Hepatic stellate cell (primary cell): ENCODE measurements at places on chromosomes 13 and 19.

DNA sequence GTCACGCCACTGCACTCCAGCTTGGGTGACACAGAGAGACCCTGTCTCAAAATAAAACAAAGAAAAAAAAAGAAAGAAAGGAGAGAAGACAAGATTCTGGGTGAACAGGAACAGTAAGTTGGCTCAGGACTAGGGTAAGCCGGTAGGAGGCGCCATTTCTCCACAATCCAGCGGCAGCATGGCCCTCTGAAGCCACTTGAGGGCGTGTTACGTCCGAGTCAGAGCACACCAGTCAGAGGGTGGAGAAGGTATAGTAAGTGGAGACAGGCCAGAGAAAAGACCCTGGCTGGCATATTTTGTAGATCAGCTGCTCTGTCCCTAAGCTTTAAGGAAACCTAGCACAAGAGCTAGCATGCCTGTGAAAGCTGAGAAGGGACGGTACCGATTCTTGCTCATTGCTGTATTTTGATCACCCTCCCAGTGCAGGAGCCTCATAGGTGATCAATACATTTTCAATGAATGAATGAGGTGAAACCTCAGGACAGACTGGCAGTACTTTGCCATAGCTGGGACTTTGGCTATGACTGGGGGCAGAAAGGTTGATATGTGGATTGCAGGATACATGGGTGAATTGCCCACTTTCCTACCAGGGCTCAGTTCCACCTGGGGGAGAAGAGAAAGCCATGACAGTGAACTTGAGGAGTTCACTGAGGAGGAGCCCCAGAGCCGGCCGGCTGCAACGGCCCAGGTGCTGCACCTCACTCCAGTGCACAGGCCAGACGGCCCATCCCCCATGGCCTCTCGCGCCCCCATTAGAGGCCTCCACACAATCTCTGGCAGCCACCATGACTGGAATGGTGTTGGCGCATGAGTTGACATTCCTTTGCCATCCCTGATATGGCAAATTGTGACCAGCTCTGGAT, 23.5 kb downstream of the POU2F2 start:
- peak; percentile 85 for DNase-seq

DNA sequence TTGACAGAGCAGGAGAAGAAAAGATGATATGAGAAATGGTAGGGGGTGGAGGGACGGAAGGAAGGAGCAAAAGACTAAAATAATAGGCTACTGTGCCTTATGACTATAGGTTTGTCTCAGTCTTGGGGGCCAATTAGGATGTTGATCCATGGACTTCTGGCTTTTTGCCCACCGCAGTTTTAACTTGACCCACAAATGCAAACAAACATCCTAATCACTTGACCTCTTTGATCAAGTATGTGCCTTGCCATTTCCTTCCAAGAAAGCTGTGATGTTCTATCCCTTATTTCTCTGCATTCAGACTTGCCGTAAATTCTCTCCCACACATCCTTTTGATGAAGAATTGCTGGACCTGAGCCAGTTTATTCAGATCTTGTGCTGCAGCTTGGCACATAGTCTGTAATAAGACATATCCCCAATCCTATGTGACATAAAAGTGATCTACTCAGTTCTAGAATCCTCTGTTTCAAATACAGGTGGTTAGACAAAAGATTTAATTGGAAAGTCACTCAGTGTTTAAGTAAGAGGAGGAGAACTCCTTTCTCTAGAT, 62.8 kb downstream of the TPT1 start:
- no peak for DNase-seq

DNA sequence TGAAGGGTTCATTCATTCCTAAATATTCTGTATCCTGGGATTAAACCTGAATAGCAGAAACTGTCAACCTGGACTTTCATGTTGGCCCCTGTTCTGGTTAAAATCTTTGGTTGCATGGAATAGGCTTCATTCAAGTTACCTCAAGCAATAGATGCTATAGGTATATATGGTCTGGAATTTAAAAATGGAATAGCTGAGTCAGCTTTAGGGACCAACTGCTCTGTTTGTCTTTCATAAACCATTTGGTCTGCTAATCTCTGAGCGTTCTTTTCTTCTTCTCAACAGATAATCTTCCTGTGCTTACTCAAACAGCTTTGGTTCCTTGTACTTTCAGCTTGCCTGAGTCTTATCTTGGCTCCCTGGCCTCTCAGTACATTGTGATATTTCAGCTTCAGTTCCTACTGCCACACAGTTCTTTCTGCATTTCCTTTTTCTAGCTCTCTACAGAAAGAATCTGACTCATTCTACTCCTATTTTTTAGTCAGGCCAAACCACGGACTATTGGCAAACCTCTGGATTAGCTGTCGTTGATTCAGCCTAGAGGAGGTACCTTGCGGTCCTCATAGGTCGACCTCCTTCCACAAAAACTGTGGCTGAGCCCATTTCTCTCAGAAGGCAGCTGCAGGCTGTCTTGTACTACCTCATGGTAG, 35.9 kb upstream of the MAB21L1 start:
- peak; percentile 29 for DNase-seq

GRCh38 chr19:19533841-19534240, 4.2 kb upstream of the CILP2 start:
- DNase-seq: no peak

DNA sequence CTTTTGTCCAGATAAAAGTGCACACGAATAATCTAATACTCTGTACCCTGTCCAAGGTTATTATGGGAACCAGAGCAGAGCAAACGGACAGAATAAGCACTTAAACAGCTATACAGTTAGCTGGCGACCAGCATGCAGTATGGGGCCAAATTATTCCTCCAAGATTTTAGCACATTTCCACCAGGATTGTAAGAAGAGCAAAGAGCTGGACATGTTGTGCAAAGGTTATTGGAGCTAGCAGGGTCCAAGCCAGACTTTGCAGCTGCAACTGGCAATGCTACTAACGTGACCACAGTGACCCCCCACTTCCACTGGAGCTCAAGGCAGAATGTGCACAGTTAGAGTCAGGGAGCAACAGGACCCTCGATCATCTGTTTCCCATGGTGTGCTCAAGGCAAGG, 89.9 kb downstream of the COL4A1 start:
- DNase-seq: no peak

DNA sequence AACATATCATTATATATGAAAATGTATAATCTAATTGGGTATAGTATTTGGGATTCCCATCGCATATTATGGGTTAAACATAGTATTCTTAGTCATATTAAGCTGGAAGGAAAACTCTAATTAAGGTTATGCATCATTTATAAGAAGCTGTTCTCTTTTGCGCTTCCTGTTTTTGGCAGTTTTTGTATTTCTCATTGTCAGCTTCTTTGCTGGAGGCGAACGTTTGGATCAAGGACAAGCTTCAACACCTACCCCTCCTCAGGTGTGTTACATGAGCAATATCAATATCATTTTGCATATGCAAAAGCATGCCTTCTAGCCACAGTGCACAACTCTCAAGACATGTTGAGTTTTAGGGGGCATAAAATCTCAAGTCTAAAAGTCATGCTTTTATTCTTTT, 439.8 kb downstream of the TDRD3 start:
- no peak for DNase-seq

DNA sequence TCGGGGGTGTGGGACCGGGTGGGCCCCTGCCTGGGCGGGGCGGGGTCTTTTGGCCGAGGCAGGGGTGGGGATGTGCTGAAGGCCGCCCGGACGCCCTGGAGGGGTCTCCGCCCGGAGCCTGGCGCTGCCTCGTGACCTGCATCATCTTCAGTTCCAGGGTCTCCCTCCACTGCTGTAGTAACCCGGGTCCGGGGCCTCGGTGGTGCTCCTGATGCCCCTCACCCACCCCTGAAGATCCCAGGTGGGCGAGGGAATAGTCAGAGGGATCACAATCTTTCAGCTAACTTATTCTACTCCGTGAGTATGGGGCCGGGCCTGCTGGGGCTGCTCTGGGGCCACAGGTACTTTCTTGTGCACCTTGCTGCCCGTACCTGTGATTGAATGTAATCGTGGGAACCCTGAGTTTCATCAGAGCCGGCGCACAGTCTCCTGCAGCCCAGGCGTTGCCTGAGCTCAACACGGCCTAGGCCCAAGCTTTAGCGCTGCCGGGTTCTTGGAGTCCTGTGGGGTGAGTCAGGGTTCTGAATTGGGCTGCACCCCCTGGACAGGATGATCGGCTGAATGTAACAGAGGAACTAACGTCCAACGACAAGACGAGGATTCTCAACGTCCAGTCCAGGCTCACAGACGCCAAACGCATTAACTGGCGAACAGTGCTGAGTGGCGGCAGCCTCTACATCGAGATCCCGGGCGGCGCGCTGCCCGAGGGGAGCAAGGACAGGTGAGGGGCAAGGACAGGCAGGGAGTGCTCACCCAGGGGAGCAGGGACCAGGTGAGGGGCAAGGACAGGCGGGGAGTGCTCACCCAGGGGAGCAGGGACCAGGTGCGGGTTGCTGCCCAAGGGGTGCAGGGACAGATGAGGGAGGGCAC, 10.5 kb downstream of the PEAK3 start:
- DNase-seq: peak; percentile 91

- no peak for DNase-seq
These were observed 174.6 kb upstream of the LSM14A start for GRCh38 chr19:33997690-33998089.

- DNase-seq: no peak
These were observed 353.5 kb downstream of the DACH1 start for GRCh38 chr13:71513411-71514033.

- no peak for DNase-seq
These were observed 113.6 kb downstream of the RNF17 start for GRCh38 chr13:24877531-24877930.

DNA sequence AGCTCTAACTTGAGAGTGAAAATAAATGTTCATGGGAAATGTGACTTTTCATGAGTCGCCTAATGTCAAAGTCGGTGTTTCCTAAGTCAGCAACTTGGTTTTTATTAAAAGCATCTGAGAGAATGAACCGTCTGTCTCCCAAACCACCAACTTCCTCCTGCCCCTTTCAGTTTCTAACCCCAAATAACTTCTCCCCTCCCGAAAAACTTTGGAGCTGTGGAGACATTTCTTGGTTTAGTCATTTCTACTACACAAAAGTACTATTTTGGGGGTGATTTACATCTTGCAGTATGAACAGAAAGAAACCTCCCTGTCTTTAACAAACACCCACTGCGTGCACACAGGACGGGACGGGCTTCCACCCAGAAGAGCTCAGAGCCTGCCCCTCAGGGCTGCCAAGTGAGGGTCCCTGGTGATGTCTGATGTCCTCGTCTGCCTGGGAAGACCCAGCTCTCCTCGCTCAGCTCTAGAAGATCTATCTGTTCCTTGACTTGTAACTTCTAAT, 65.0 kb downstream of the RASA3 start:
- peak; percentile 52 for DNase-seq

DNA sequence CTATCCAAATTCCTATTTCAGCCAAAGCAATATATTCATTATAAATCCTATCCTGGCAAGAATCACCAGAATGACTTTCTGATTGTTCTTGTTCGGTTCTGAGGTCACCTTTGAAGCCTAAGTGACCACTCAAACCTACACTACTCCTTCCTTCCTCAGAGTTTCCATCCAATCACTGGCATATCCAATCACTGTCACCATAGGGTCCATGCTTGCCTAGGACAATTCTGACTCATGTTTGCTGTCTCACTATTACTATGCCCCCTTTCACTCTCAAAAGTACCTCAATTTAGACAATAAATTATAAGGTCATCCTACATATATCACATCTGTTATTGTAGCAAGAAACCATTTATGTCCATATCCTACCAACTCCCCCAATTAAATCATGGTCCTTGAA, 58.9 kb downstream of the UBL3 start:
- no peak for DNase-seq

DNA sequence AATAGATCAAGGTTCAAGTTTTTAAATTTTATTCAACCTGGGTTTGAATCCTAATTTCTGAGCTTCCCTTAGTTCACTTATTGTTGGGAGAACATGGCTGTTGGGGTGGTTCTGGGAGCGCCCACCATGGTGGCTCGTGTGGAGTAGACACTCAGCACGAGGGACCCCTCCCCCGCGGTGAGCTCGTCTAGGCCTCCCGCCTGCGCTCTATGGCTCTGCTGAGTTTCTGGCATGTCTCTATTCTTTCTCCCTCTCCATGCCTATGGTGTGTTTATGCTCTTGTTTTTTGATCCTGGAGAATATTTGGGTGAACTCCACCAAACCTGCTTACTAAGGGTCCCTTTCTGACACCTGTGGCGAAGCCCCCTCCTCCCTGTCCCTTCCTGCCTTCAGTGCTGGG, 1.6 kb upstream of the EPN1 start:
- DNase-seq: no peak

DNA sequence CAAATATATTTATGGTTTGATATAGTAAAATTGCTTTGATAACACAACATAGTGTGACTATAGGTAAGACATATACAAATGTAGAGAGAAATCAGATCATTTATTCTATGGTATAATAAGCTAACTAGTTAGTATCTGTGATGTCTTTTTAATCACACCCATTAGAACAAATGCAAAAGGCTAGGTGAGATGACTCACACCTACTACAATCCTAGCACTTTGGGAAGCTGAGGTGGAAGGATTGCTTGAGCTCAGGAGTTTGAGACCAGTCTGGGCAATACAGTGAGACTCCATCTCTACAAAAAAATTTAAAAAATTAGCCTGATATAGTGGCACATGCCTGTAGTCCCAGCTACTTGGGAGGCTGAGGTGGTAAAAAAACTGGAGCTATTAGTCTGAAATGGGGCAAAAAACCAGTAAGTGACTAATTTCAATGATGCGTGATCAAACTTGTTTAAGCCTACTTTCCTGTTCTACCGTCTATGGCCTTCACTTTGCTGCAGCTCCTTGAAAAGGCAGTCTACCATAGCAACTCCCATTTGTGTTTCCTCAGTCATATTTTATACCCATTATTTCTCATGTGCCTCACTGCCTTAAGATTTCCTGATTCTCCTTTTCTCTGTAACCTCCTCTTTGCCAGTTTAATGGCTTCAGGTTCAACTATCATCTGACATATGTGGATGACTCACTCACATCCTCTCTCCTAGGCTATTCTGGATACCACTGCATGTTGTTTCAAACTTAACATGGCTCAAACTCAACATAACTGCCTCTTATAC, 12.5 kb downstream of the ALG5 start:
- DNase-seq: no peak

DNA sequence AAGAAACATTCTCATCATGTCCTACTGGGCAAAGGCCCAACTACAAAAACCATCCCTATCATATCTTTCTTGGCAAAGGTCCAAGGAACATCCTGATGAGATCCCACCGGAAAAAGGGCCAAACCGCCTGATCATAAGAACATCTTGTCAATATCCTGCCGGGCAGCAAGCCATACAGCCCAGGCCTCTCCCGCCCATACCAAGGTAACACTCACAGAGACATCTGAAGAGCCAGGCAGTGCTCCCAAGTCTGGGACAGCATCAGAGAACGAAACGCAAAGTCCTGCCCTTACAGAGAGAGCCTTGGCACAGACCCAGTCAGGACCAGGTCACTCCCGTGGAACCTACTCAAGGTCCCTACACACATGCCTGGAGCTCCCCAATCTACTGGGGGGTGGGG, 18.5 kb upstream of the ZNF331 start:
- DNase-seq: no peak

DNA sequence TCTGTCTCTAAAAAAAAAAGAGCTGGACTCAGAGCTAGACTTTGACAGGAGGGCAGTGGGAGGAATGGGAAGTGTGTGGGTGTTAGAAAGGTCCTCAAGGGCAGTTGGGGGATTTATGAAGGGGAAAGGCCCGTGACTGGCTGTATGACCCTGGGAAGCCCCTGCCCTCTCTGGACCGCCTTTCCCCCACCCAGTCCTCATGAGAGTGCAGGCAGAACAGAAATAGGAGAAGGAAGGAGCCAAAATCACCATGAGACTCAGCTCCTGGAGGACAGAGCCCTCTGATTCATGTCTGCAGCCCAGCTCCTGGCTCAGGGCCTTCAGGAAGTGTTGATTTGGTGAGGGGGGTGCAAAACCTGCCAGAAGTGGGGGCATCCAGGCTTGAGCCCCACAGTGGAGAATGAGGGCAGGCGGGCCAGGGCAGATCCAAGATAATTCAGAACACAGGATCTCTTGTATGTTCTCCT, 8.7 kb upstream of the SMG9 start:
- DNase-seq: no peak
